ENCODE measurements at places on chromosomes 12 and 14.

DNA sequence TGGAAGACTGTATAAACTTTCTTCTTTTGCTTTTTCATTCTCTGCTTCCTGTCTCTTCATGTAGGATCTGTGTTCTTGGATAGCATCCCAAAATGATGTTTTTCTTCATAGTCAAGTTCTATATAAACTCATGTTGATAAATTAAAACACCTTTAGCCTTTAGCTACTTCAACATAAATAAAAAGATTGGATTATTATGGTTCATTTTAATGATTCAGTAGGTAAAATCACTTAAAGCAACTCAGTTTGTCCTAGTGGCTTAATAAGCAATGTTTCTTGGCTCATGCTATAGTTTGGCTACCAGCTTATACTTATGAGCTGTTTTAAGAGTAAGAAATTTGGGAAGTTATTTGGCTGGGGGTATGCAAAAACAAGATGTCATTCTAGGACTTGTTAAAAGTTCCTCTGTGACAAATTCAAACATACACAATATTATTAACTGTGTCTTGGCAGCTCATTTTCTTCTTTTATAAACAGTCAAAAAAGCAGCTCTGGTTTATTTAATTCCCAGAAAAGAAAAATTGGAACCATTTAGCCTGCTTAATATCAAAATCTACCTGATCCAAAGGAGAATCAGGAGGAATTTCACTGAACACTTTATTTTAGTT is 111.4 kb downstream of the TMTC3 start:
- DNase-seq = no peak

DNA sequence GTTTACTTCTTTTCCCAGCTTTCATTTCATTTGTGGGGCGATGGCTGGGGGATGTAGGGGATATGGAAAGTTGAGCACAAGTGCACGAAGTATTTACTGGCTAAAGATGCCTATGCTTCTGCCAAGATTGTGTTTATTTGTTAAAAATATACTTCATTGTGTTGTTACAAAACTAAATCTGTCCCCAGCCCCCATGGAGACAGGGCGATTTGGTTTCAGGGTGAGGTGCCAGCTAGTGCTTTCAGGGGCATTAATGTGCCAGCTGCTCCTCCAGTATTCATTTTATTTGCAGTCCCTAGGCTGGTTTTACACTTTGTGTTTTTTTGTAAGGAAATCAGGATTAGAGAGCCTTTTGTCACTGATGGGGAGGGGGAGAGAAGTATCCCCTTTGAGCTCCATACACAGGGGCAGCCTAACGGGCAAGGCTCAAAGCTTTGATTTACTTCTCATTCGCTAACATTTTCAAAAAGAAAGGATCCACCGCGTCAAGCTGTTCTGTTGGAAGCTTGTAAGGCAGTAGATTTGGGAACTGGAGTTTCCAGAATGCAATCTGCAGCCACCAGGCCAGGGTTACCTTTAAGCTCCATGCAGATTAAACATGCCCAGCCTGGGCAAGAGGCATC is 198.7 kb upstream of the PLEKHG7 start:
- no peak for DNase-seq

DNA sequence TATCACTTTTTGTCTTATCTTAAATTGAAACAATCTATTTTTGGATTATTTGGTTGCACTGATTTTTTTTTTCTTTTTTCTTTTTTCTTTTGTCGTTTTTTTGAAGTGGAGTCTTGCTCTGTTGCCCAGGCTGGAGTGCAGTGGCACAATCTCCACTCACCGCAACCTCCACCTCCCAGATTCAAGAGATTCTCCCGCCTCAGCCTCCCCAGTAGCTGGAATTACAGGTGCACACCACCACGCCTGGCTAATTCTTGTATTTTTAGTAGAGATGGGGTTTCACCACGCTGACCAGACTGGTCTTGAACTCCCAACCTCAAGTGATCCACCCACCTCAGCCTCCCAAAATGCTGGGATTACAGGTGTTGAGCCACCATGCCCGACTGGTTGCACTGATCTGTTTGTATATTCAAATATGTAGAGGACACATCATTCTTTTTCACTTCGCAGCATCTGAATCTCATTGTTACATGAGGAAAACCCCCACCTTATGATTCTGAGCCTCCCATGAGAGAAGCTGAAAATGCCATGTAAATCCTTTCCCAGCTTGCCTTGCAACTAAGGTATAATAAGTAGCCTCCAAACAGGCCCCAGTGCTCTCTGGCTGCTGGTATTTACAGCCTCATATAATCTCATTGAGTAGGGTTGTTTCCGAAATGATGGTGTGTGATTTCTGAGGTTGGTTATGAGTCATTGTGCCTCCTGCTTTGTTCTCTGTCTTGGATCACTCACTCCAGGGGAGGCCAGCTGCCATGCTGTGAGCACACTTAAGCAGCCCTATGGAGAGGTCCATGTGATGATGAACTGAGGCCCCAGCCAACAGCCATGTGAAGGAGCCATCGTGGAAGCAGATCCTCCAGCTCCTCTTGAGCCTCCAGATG is 5.2 kb upstream of the HSP90B1 start:
- DNase-seq = peak; percentile 46

DNA sequence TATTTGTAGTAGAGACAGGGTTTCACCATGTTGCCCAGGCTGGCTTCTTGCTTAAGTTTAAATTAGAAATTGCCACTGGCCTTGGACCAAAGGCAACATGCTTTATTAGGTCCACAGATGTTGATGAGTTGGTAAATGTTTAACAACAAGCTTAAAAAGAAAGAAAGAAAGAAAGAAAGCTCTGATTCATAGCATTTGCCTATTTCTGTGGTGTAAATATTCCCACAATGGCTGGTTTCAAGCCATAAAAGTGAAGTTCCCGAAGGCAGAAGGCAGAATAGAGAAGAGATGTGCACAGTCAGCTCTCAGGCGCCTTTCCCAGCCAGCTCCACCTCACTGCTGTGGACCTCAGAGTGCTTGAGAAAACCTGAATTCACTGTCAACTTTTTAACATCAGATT is 26.4 kb downstream of the KCNK13 start:
- no peak for DNase-seq

- DNase-seq = no peak
These were observed 2.8 kb upstream of the SHMT2 start for GRCh38 chr12:57226588-57227314.

- no peak for DNase-seq
These were observed 5.8 kb upstream of the IFI27 start for GRCh38 chr14:94104731-94105130.

DNA sequence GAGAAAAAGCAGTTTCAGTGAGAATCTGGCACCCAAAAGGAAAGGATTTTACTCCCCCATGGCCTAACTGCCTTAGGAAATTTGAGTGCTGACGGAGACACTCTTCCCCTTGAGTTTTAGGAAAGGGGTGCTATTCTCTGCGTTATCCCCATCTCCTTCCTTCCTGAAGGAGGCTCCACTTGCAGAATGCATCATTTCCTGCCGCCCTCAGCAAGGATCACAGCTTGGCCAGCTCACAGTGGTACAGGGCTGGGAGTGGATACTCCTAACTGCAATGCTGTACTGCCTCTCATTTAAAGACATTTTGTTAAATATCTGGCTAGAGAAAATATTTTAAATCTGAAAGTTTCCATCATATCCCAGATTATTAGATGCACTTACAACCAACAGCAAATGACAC is 33.0 kb downstream of the RDH12 start:
- DNase-seq = no peak

GRCh38 chr12:75720812-75721641 is 209.6 kb upstream of the KRR1 start:
- DNase-seq = no peak

DNA sequence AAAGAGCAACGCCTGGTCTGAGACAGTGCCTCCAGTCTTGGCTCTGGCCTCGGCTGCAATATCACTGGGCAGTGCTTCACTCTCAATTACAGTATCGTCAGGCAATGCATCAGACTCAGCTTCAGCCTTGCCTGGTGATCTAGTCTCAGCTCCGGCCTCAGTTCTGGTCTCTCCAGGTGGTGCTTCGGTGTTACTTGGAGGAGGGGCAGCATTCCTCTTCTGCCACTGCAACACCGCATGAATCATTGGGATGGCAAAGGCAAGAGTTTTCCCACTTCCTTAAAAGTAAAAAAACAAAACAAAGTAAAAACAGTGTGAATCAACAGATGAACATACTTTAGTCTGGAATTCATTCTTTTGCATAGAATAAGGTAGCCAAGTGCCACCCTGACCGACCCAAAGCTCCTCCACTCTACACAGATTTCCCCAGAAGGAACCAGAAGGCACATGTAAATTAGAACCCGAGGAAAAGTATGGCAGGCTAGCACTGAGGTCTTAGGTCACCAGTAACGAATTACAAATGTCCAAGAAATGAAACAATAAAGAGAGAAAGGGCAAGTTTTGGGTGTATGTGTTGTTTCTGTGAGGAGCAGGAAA is 18.6 kb downstream of the DDX24 start:
- peak; percentile 27 for DNase-seq

DNA sequence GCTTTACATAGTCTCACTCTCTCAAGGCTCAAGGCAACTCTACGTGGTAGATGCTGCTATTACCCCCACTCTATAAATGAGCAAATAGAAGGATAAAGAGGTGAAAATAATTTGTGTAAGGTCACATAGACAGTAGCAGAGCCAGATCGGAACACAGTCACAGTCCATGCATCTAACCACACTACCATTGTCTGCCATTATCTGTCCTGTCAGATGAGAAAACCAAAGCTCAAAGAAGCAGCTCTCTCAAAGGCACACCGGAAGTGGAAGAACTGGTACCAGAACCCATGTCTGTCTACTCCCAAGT is 134.4 kb upstream of the NUDT4 start:
- no peak for DNase-seq

DNA sequence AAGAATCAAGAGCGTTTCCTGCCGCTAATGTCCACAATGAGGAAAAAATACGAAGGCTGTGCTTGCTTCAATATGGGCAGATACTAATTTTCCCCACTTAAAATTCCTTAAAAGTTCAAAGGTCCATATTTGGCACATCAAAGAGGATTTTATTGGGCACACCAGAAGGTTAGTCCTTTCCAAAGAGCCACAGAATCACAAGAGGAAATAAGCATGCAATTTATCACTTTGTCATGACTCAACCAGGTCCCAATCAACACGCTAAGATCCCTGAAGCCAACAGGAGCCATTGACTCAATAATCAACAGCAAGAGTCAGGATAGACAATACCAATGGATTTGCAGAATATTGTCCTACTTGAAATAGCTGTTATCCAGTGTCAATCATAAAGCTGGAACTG is 80.6 kb downstream of the MAP1LC3B2 start:
- no peak for DNase-seq

DNA sequence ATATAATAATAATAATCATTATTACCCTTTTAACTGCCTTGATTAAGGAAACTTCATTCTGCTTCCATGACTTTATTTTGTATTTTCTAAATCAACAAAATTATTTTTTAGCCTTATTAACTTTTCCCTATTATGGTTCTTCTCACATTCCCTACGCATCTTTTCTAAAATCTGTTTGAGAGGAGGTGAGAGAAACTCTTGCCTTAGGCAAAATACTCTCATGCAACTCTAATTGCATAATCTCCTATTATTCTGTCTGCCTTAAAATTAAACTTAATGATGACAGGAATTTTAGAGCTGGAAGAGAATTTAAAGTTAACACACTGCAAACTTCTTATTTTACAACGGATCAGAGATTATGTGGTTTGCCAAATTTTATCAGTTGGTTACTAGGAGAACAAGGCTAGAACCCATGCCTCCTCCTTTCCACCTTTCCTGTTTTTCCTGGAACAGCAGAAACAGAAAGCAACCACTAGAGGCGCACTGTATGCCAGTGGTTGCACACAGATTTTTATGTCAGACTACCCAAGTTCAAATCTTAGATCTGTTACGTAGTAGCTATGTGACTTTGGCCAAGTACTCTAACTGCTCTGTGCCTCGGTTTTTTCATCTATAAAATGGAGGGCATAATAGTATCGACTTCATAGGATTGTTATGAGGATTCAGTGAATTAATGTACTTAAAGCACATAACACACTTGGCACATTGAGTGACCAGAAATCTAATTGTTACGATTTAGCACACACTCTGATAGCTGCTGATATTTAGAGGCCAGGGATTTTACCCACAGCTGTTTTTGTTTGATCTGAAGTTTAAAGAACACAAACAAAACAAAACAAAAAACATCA is 4.3 kb upstream of the BRMS1L start:
- DNase-seq = peak; percentile 17

- DNase-seq = no peak
These were observed 53.6 kb downstream of the TPCN1 start for GRCh38 chr12:113274848-113275247.

DNA sequence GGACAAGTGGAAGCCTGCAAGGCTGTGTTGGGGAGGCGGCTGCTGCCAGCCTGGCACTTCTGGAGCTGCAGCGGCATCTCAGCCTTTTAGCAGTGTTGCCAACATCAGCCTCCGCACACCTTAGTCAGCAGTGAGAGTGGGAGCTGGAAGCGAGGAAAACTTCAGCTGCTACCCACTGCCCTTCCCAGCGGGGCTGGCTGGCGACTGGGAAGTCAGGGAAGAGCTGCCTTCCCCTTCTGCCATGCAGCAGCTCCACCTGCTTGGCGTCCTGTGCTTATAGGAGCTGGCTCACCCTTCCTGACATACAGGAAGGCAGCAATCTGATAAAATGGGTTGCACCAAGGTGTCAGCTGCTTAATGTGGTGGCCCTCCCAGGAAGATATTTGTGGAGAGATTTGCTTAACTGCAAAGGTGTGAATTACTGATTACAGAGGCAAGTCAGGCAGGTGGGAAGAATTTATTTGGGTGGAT is 15.4 kb upstream of the PLEKHG3 start:
- DNase-seq = no peak

GRCh38 chr12:95424271-95424994 is 49.5 kb upstream of the METAP2 start:
- DNase-seq = peak; percentile 54

DNA sequence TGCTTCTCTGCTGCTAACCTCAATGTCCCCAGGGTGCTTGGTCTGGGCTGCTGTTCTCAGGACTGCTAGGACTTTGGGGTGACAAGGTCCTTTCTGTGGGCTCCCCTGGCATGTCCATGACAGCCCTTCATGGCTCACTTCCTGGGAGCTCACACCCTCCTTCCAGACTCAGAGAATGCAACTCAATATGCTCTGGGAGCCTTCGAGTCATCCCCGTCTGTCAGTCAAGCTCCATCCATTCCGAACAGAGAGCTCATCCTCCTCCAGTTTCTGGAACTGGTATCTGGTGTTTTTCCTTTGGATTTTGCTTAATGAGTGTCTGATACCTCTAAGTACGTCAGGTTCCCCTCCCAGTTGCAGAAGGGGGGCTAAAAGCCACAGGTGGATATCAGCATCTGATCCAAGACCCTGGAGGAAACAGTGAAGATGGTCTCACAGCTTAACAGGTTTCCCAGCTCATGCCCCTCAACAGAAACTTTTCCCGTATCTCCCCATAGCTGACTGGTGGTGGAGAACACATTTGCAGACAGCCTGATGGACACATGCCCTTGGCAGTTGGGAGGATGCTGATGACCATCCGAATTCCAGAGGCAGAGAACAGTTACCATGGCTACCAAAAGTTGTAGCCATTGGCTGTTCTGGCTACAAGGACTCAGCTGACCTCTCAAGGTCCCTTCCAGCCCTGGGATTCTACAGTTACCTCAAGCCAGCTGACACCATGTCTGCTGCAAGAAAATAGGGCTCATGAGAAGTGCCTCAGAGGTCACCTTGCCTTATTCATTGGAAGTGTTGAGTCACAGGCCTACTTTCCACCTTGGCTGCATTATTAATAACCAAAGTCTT is 9.5 kb upstream of the RAB35 start:
- DNase-seq = no peak

All from Caki2 (cell line).